ENCODE measurements at places on chromosomes 1 and 21.

DNA sequence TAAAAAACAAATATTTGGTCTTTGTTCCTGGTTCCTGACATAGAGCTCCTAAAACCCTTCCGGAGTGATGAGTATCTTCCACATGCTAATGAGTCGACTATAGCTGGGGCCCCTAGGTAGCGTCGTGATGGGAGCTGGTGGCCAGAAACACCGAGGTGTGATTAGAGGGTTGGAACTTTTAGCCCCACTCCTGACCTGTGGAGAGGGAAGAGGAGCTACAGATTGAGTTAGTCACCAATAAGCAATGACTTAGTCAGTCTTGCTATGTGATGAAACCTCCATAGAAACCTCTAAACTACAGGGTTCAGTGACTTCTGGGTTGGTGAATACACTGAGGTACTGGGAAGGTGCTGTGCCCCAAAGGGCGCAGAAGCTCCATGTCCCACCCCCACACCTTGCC, 30.1 kb upstream of the PLD5 start:
- no peak overlapping the region for H3K27ac ChIP-seq
- H3K27me3 ChIP-seq, result no peaks in the 10 kb centered on the region
- no peaks in the 10 kb centered on the region for H3K36me3 ChIP-seq
- H3K4me3 ChIP-seq, result no peak overlapping the region
- H3K4me1 ChIP-seq, result no peaks in the 10 kb centered on the region

DNA sequence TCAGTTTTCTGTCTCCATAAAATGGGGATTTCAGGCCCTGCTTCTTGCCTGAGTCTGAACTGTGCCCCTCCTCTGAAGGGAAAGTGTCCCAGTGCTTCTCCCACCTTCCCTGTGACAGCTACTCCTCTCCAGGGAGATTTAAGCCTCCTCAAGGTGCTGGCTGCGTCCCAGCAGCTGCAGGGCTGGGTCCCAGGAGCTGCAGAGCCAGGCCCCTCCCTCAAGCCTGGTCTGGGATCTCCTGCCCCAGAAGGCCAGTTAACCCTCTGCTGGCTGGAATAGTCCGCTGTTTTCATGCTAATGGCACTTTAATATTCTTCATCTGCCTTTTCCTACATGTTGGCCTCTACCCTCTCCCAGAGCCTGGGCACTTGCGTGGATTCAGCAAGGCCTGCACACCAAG, 99.0 kb downstream of the PLXNA2 start:
- no peak overlapping the region for H3K4me3 ChIP-seq
- H3K4me1 ChIP-seq, result no peaks in the 10 kb centered on the region
- no peaks in the 10 kb centered on the region for H3K36me3 ChIP-seq
- DNase-seq, result no peak
- no peaks in the 10 kb centered on the region for H3K27me3 ChIP-seq

DNA sequence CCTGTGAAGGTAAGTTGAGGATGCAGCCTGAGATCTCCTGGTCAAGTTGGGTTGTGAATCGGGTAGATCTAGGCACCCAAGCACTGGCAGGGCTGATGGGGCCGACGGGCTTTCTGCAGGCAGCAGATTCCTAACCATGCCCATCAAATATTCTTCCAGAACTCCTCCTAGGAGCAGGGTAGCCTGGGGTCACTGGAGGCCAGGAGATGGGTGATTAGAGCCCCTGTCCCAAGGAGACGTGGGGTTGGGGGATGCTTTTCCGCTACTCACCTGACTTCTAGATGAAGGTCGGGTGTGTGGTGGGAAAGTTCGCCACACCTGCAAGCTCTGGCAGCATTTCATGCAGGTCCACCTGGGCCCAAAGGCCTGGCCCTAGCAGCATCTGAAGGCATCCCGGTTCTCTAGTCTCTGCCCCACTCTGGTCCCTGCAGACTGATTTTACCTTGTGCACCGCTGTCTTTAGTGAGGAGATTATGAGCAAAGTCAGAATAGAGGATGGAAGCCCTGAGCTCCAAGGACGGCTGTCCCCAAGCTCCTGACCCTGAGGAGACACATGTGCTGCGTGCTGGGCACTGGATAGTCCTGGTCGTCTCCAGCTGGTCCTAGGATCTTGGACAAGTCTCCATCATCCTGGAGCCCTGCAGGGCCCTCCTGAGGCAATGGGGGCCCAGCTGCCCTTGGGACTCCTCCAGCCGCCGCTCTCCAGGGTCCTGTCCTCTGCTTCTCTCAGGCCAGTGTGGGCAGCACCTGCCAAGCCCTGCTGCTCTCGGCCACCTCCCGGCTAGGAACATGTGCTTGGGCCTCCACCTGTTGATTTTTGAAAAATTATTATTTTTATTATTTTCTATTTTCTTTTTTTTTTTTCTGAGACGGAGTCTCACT, 21.8 kb upstream of the C2CD2 start:
- no peaks in the 10 kb centered on the region for H3K4me1 ChIP-seq
- no peak overlapping the region for H3K4me3 ChIP-seq
- no peak overlapping the region for H3K27ac ChIP-seq
- H3K27me3 ChIP-seq, result no peaks in the 10 kb centered on the region
- no peak for DNase-seq

DNA sequence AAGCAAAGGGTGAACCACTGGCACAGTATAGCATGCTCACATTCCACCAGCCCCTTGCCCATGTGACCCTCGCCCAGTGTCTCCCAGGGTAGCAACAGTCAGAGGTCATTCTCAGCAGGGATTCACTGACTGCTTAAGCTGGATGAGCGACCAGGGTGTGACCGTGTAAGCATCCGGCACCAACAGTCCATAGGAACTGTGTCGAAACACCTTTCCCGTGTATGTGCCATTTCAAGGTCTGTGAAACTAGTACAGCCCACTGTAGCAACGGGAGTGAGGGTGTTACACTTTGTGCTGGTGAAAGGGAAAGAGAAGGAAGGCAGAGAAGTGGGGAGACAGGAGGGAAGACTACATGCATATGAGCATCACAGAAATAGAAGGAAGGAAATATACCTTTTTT, 10.8 kb downstream of the PIK3C2B start:
- no peaks in the 10 kb centered on the region for H3K36me3 ChIP-seq
- H3K27me3 ChIP-seq, result no peaks in the 10 kb centered on the region
- H3K27ac ChIP-seq, result no peak overlapping the region
- DNase-seq, result no peak

- no peak overlapping the region for H3K4me3 ChIP-seq
- no peaks in the 10 kb centered on the region for H3K27me3 ChIP-seq
- DNase-seq, result no peak
- H3K4me1 ChIP-seq, result no peaks in the 10 kb centered on the region
- no peaks in the 10 kb centered on the region for H3K36me3 ChIP-seq
- H3K27ac ChIP-seq, result no peak overlapping the region
Measured at GRCh38 chr1:147052677-147053076, 114.6 kb downstream of the NBPF12 start.

- no peak overlapping the region for H3K27ac ChIP-seq
- no peaks in the 10 kb centered on the region for H3K36me3 ChIP-seq
- H3K4me3 ChIP-seq, result no peak overlapping the region
- no peaks in the 10 kb centered on the region for H3K27me3 ChIP-seq
Measured at GRCh38 chr1:40662151-40662550, 3.3 kb downstream of the RIMS3 start.

All from prostate gland (tissue), 2 donors.